Aortic smooth muscle cell (primary cell): ENCODE measurements at places on chromosomes 3 and 15. TPM values are rescaled to one million over a fixed set of nuclear protein-coding genes. Genes with fewer than 3 reads are reported as not detected.

Gene SMCO1
- not detected in 2 replicates for total RNA-seq

Gene RAD18
- total RNA-seq = 8.6 and 9.6 TPM in 2 replicates

Gene NDUFB5
- total RNA-seq = 127 and 170 TPM in 2 replicates

Gene GCSAM
- not detected in 2 replicates for total RNA-seq

Gene PLA2G4B
- total RNA-seq = 0.50 and 0.79 TPM in 2 replicates

Gene FBXL22
- total RNA-seq = 0.50 and 0.66 TPM in 2 replicates

Gene TMC3
- not detected in 2 replicates for total RNA-seq

Gene BFSP2
- total RNA-seq = not detected in 2 replicates

Gene CPNE9
- total RNA-seq = not detected in 2 replicates

Gene KCNH8
- total RNA-seq = not detected in 2 replicates

Gene KY
- 5.9 and 7.9 TPM in 2 replicates for total RNA-seq

Gene WDR6
- 46.5 and 55.2 TPM in 2 replicates for total RNA-seq

Gene DTX3L
- total RNA-seq = 12.9 and 18.3 TPM in 2 replicates

Gene CNTN4
- total RNA-seq = 0.19 TPM in 1 of 2 replicates, not detected in the other

Gene PLSCR2
- 0.40 TPM in 1 of 2 replicates, not detected in the other for total RNA-seq

Gene HCLS1
- total RNA-seq = 7.3 and 13.3 TPM in 2 replicates

Gene ZNF80
- 0.06 TPM in 1 of 2 replicates, not detected in the other for total RNA-seq

Gene NR2E3
- 0.06 and 0.13 TPM in 2 replicates for total RNA-seq

Gene SEMA6D
- total RNA-seq = 7.1 and 8.1 TPM in 2 replicates

Gene CSPG5
- under 0.01 and 0.25 TPM in 2 replicates for total RNA-seq

Gene GOLGA6D
- total RNA-seq = not detected in 2 replicates

Gene SERPINI2
- total RNA-seq = not detected in 2 replicates

Gene HTR3E
- total RNA-seq = not detected in 2 replicates

Gene SLC9C1
- total RNA-seq = 0.13 and 0.44 TPM in 2 replicates

Gene SAMD7
- total RNA-seq = not detected in 2 replicates

Gene TGM4
- total RNA-seq = 0.13 TPM in 1 of 2 replicates, not detected in the other

Gene CAPN7
- 37.0 and 39.4 TPM in 2 replicates for total RNA-seq

Gene TBC1D23
- total RNA-seq = 63.3 and 68.8 TPM in 2 replicates

Gene VIPR1
- total RNA-seq = 0.26 and 1.4 TPM in 2 replicates

Gene VEPH1
- total RNA-seq = 43.6 and 62.6 TPM in 2 replicates

Gene ZNF662
- total RNA-seq = 1.7 and 2.1 TPM in 2 replicates

Gene ADCY5
- under 0.01 and 0.13 TPM in 2 replicates for total RNA-seq

Gene SLC27A2
- total RNA-seq = not detected in 2 replicates

Gene CHRNA5
- 0.13 and 0.31 TPM in 2 replicates for total RNA-seq
